NAMALWA (cell line): ENCODE measurements at places on chromosomes 7 and 10.
A peak's percentile ranks its signal among the peaks of the same experiment; 100 is the strongest.

- peak; percentile 10 for DNase-seq
Measured at GRCh38 chr7:78769481-78770101, 683.9 kb downstream of the MAGI2 start.

- DNase-seq: no peak
Measured at GRCh38 chr7:101896941-101897340, 79.5 kb downstream of the CUX1 start.

GRCh38 chr10:100805543-100806355 is 60.4 kb downstream of the PAX2 start:
- no peak for DNase-seq

- DNase-seq: peak; percentile 27
Measured at GRCh38 chr10:30219971-30220751, 128.9 kb downstream of the MTPAP start.

DNA sequence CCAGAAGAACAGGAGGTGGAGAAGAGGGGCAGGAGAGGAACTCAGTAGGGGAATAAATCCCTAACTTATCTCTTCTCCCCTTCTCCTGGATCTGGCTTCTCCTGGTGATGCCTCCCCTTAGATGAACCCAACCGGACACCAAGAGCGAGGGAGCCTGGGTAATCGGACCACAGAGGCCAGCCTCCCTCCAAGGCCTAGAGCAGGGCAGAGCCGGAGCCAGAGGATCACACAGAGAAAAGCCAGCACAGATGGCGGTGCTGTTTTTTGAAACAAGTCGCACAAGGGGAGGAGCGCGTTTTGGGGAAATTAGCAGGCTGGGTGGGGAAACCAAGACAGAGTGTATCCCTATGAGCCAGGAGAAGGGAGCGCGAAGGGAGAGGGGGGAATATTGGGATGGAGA is 4.9 kb upstream of the SRRM3 start:
- DNase-seq: no peak
